ENCODE measurements at places on chromosomes 5 and 9.

DNA sequence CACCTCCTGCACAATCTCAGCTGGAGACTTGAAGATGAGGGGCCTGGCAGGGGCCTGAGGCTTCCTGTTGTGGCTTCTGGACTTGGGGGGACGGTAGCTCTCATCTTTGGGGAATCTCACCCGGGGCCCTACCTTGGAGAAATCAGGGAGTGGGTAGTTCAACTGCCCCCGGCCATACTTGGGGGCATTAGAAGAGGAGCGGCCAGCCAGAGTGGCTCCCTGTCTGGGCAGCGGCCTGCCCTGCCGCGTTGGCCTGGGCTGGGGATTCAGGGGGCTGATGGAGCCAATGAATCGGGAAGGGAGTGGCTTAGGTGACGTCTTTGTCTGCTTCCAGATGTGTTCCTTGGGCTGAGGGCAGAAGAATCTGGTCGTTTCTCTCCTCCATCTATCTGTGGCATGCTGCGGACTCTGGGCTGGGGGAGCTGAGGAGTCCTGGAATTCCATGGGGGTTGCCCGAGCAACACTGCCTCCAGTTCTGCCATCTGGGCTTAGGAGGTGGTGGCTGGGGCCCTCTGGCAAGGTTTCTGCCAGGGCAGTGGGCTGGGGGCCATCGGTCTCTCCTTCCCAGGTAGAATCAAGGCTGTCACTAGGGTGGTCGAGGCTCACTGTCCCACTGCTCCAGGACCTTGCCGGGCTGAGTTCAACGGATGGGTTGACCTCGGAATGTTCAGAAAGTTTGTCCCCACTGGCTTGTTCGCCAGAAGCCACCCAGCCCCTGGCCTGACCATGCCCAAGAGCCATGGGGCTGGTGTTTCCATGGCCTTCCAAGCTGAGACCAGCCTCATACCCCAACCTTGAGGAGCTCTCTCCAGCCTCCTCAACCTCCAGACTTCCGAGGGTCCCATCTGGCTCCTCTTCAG, 11.0 kb downstream of the AKNA start:
- no peak for DNase-seq

DNA sequence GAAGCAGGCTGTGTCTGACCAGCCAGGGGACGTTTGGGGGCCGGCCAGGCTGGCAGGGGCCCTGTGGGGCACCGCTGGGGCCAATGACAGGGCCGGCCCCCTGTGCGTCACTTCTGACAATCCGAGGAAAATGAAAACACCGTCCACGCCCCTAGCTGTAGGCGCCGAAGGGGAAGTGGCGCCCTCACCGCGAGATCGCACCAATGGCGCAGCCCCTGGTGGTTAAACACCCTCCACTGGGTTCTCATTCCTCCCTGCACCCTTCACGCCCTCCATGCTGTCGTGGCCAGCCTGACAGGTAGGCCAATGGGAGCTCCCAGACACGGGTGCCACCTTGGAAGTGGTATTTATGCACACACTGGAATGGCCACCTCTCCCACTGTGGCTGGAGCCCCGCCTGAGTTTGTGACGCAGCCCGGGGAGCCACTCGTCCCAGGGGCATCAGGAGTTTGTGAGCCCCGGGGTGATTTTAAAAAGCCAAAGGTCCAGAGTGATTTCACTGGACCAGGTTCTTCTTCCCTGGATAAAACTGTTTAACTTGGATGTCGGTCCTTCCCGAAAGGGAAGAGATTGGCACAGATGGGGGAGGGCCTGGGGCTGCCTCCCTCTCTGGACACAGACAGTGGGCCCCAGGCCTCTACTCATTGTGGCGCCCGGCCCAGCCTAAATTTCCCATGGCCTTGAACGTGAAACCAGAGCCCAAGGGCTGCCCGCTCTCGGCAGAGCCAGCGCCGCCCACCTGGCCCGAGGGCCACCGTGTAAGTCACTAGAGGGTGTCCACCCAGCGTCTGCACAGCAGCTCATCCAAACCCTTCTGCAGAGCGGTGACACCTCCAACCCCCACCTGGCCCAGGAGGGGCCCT, 49.7 kb downstream of the NKD2 start:
- DNase-seq = no peak

DNA sequence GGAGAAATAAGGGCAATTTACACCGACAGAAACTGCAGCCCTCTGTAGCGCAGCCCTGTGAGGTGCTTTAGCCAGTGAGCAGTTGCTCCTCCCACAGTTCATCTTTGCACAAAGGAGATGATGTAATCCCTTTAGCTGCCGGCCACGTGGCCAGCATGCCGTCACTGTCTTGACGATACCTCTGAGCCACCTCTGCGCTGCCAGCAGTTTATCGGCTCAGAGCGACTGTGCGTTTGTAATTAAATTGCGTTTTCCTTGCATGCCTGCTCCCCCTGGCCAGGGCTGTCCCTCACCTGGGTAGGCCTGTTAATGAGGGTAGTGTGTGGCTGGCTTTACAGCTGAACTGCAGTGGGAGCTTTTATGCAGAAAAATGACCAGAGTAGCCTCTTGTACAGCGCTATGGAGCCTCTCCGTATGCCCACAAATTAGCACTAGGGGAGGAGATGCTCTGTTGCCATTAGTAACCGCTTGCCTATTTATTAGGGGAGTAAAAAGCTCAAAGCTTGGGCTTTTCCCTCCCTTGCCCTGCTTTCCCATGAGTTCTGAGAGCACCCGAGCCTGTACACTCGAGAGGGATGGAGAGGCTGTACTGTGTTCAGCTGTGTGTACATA, 107.0 kb downstream of the TRIO start:
- DNase-seq = no peak

DNA sequence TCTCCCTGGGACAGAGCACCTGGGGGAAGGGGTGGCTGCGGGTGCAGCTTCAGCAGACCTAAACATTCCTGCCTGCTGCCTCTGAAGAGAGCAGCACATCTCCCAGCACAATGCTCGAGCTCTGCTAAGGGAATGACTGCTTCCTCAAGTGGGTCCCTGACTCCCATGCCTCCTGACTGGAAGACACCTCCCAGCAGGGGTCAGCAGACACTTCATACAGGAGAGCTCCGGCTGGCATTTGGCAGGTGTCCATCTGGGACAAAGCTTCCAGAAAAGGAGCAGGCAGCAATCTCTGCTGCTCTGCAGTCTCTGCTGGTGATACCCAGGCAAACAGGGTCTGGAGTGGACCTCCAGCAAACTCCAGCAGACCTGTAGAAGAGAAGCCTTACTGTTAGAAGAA, 77.2 kb downstream of the SLCO6A1 start:
- no peak for DNase-seq

DNA sequence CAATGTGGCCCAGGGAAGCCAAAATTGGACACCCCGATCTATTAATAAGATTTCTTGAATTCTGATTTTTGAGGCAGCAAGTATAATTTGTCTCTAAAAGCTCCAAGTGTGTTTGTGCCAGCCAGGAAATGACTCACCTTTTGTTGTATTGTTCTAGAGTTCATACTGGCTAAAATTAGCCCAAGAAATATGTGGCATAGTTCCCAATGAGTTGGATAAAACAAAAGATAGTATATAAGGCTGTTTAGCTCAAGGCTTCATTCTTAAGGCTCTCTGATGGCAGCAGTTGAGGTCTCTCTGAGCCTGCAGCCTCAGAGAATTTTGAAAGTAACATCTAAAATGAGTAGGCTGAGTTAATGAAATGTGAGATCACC, 21.6 kb downstream of the HMGXB3 start:
- DNase-seq = no peak

DNA sequence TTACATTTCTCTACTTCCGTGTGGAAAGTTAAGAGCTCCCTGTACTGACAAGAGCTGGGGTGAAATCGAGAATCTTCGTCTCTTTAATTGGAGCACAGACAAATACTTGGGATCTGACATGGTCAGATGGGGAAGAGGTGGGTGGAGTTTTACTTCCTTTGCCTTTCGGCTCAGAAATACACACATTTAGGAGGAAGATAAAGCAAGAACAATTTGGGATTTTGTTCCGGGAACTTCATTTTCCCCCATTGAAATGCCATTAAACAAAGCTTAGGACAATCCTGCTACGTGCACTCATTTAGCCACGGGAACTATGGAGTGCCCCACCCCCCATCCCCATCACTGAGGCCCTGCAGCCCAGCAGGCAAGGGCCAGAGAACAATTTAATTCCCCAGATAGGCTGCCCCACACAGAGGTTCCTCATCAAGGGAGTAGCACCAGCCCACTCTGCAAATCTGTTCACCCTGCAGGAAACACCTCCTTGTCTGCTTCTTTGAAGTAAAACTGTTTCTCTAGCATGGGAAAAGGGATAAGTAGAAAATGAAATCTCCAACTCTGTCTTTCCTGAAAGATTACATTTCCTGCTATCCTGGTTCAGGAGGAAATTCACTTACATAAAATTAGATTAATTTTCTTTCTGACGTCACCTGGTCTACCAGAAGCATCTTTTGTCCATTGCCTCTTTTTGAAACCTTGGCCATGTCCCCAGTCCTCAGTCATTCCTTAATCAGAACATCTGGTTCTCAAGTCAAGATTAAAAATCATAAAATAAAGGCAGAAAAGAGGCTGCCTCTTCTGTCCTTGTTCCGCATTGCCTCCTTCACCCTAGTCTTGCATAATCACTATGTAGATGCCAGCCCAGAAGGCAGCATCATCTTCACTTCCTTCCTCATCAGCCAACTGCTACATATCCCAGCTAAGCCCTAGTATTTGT, 206.4 kb downstream of the ENC1 start:
- no peak for DNase-seq

DNA sequence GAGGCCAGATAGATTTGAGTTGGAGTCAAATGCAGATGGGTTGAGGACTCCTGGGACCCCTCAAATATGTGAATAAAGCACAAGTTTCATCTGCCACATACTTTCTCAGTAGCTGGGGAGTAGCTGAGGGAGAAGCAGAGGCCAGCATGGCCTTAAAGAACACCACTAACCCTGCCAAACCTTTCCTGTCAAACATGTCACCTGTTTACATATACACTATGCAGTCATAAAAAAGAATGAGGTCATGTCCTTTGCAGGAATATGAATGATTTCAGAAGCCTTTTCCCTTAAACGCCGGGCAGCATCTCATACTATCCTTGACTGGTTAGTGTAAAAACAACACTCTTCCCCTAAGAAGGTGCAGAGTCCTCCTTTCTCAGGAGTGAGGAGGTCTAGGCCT, 25.2 kb upstream of the HSD17B4 start:
- no peak for DNase-seq

DNA sequence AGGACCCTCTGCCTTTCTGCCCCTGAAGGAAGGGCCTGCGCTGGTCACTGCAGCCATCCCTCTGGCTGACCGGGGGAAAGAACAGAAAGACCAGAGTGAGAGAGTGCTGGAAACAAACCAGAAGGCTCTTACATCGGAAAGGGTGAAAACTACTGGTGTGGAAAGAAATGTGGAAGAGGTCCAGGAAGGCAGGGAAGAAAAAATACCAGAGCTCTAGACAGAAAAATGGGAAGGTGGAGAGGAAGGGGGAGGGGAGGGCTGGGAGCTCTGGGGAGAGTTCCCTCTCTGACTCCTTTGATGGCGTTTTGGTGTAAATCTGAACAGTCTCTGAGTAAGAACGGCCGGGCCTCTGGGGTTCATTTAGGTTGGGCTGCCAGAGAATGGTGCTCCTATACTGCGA, 47.7 kb downstream of the COL23A1 start:
- no peak for DNase-seq

- no peak for DNase-seq
Measured at GRCh38 chr9:71490810-71491209, 277.5 kb downstream of the CEMIP2 start.

- no peak for DNase-seq
Measured at GRCh38 chr5:68273717-68274409, 58.3 kb downstream of the PIK3R1 start.

DNA sequence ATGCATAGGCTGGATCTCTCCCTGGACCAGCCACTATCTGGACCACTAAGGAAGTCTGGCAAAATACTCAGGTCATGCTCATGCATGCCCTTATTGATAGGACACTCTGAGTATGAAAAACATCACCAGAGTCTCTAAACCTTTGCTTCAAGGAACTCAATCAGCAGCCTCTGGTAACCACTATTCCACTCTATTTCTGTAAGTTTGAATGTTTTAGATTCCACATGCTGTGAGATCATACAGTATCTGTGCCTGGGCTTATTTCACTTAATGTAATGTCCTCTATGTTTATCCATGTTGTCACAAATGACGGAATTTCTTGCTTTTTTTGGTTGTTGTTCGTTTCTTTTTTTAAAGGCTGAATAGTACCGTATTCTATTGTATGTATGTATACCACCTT, 68.3 kb downstream of the TARS1 start:
- DNase-seq = no peak

DNA sequence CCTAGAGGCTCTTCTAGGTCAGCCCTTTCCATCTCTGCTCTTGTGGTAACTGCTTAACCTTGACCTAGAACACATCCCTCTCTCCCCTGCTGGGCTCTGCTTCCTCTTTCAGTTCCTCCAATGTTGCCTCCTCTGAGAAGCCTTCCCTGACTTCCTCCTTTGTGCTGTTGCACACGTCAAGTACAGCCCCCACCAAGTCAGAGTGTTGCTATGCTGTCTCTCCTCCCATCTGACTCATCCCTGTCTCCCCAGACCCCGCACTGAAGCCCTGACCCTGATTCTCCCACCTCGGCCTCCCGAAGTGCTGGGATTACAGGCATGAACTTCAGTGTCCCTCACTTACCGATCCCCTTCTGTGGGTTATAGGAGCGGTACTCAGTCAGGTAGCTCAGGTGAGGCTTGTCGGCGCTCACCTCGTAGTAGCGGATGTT, 10.4 kb upstream of the TRIM14 start:
- no peak for DNase-seq

- no peak for DNase-seq
Measured at GRCh38 chr5:16975950-16976624, 40.0 kb upstream of the MYO10 start.

DNA sequence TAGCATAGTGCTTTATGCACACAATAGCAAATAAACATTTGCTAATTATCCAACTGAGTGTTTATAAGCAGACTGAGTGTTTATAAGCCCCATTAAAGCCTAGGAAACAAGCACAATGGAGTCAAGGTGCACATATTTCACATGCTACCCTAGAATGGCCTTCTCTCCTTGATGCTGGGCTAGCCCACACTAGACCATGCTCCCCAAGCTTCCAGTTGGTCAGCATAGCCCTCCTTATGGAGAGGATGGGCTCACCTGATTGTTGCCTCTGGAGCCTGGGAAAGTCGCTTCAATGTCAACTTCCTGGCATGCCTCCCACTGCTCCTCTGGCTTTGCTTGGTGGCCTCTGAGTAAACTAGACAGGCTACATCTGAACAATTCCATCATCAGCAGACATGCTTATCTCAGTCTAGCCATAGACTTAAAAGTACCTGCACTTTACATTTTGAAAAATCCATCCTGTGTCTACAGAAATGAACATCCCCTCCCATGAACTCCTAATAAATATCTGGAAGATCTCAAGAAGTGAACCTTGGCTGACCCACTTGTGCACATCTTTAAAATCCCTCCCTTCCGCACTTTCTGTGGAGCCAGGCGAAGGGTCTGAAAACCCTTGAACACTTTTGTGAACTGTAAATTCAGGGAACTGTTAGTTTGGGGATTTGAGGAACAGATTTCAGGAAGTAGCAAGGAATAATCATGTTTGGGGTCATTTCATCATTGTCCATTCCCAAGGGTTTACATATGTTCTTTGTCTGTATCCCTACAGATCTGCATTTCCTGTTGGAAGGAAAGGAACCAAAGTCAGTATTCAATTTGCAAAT, 486.6 kb downstream of the ARHGEF28 start:
- DNase-seq = no peak

GRCh38 chr9:123426406-123426805, 70.4 kb downstream of the CRB2 start:
- DNase-seq = no peak

All from effector CD4-positive, alpha-beta T cell (primary cell).